IMR-90 (cell line): ENCODE measurements at places on chromosomes 4 and X.

DNA sequence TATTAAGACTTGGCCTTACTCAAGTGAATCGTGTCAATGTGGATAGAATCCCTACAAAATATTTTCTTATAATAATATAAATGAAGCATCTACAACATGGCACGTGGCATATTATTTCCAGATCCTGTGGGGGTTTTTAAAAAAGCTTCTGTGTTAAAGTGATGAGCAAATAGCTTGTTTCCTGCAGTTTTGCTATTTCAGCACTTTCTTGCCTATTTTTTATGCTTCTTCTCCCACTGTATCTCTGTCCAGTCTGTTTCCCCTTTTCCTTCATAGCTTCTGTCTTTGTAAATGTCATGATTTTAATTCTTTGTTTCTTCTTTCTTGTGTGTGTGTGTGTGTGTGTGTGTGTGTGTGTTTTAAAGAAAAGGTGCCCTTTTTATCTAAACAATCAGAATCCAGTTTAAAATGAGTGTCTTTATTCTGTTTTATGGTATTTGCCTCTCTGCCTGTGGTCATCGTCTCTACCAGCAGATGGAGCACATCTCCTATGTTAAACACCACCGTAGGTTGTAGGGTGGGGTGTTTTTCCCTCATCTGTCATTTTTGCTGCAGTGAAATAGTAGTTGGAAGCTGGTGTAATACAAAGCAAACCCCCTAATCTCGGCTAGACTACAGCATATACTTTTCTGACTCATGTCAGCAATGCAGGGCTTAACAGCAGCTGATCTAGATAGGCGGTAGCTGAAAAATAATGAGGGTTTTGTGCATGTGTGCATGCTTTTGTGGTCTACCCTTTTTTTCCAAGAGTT is 33.1 kb downstream of the FTHL17 start:
- no peaks in the 10 kb centered on the region for H3K36me3 ChIP-seq
- no peak overlapping the region for H3K4me3 ChIP-seq
- H3K4me1 ChIP-seq = no peaks in the 10 kb centered on the region
- DNase-seq = peak; percentile 31
- no peaks in the 10 kb centered on the region for H3K27me3 ChIP-seq
- no peak overlapping the region for H3K27ac ChIP-seq

DNA sequence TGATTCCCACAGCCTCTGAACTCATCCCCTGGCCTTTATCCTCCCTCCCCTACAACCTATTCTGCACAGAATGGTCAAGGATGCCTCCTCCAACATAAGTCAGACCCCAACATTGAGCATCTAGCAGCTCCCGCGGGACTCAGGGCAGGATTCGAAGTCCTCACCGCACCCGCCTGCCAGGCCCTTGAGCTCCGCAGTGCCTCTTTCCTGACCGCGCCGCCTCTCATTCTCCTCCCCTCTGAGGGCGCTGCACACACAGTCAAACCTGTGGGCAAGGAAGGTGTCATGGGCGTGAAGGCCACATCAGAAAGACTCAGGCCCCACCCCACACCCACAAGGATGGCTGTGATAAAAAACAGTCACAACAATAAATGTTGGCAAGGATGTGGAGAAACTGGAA is 84.1 kb downstream of the CPZ start:
- no peaks in the 10 kb centered on the region for H3K36me3 ChIP-seq
- H3K4me3 ChIP-seq = no peak overlapping the region
- H3K27me3 ChIP-seq = no peaks in the 10 kb centered on the region
- no peak for DNase-seq

DNA sequence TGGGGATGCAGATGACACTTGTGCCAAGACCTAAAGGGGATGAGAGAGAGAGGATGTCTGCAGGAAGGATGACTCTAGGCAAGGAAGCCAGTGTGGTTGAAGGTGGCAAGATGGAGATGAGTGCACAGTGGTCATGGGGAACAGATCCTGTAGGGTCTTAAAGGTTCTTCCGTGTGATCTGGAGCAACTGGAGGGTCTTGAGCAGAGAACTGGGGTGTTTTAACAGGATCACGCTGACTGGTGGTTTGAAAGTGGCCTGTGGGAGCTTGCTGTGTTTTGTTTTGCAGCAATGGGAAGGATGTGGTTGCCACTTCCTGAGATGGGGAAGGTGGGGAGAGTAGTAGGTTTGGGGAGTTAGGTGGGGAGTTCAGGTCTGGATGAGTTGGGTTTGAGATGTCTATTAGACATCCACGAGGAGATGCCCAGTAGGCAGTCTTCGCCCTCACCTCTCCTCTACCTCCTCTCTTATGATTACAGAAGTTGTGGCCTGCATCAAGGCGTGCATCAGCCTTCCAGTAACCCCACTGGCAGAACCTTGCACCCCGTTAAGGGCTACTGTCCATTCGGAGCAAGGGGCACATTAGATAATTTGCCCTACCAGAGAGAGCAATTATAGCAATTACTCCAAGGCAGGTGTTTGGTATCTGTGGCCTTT is 1.4 kb upstream of the STBD1 start:
- H3K36me3 ChIP-seq = peaks cover 6% of the 10 kb centered on the region
- no peak overlapping the region for H3K27ac ChIP-seq
- no peaks in the 10 kb centered on the region for H3K27me3 ChIP-seq

GRCh38 chr4:101853028-101853427 is 62.5 kb downstream of the BANK1 start:
- H3K27ac ChIP-seq = no peak overlapping the region
- no peaks in the 10 kb centered on the region for H3K36me3 ChIP-seq
- no peaks in the 10 kb centered on the region for H3K4me1 ChIP-seq
- H3K27me3 ChIP-seq = no peaks in the 10 kb centered on the region

- DNase-seq = no peak
- peaks cover 11% of the 10 kb centered on the region for H3K4me1 ChIP-seq
- H3K4me3 ChIP-seq = no peak overlapping the region
- H3K27me3 ChIP-seq = no peaks in the 10 kb centered on the region
- peaks cover 10% of the 10 kb centered on the region for H3K36me3 ChIP-seq
- no peak overlapping the region for H3K27ac ChIP-seq
Measured at GRCh38 chr4:87042986-87043820, 108.4 kb downstream of the AFF1 start.
